Activated CD8-positive, alpha-beta memory T cell treated with anti-CD3 and anti-CD28 coated beads for 48 hours (primary cell): ENCODE measurements at places on chromosomes 16 and 17.

DNA sequence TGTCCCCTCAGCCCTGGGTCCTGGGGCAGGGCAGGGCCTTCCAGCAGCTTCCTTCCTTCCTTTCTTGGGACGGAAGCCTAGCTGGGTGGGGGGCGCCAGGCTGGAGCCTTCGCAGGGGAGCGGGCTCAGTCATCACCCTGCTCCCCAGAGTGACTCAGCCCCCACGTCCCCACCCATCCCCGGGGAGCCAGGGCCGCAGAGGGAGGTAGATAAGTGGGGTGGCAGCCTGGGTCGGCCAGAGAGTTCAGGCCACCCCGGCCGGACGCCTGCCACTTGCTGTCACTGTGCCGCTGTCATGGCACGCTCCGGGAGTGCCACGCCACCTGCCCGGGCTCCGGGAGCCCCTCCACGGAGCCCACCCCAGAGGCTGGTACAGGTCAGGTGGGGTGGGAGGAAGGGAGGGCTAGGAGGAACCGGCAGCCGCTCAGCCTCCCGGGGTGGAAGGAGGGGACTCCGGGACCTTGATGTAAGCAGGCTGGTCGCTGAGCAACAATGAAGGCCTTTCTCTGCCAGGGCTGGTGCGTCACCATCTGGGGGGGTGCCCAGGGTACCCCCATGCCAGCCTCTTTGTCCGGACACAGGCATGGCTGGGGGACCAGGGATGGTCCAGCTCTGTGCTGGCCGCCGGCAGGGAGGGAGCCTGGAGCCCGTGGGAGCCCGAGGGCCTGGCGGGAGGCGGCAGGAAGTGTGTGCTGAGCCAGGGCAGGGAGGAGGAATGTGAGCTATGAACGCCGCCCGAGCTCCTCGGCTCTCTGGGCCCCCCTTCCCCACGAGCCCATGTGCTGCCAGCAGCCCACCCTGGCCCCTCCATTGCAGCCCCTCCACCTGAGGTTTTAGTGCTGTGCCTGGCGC, 6.6 kb downstream of the NHERF2 start:
- no peak for DNase-seq

DNA sequence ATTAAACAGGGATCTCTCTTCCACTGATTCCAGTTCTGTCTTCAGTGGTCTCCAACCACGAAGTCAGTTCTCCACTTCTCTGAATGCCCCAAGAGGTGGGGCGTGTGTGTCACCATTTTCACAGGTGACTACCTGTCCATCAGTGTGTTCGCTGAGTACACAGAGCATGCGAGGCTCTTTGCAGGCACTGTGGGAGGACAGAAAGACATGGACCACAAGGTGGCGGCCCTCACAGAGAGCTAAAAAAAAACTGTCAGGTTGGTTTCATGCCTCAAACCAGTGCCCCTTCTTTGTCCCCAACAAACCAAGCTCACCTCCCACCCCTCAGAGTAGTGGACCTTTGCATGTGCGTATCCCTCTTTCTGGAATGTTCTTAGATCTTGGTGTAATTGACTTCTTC, 13.8 kb downstream of the EMP2 start:
- DNase-seq: no peak

GRCh38 chr16:6548507-6548906, 784.1 kb upstream of the RBFOX1 start:
- DNase-seq: no peak

- no peak for DNase-seq
Observed at GRCh38 chr17:57279432-57279831, 23.1 kb downstream of the MSI2 start.
